ENCODE measurements at places on chromosomes 5 and 9.

- peak; percentile 44 for DNase-seq
These were observed 47.1 kb upstream of the NEK6 start for GRCh38 chr9:124210697-124211096.

GRCh38 chr9:135244271-135245221 is 157.1 kb downstream of the OLFM1 start:
- no peak for DNase-seq

DNA sequence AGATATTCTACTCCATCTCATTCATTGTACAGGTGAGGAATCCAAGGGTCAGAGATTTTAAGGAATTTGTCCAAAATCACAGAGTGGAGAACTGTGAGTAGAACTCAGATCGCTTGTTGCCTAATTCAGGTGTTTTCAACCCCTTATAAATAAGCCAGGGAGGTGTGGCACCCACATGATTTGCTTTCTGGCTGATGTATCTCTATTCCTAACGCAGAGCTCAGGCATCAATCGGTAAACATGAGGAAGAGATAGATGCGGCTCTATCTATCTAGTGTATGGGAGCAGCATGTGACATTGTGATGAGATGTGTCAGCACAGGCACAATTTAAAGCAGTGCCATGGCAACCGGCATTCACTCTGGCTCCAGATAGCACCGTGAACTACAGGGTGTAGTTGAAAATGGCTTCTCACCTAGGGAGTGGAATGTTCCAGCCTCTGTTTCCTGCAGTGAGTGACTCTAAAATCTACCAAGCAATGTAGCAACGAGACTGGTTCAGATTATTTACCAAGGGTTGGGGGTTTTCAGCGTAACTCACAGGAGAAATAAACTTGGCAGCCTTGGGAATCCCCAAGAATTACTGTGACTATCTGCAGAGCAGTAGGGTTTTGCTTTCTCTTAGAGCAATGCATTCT is 53.4 kb upstream of the SUB1 start:
- DNase-seq = no peak

DNA sequence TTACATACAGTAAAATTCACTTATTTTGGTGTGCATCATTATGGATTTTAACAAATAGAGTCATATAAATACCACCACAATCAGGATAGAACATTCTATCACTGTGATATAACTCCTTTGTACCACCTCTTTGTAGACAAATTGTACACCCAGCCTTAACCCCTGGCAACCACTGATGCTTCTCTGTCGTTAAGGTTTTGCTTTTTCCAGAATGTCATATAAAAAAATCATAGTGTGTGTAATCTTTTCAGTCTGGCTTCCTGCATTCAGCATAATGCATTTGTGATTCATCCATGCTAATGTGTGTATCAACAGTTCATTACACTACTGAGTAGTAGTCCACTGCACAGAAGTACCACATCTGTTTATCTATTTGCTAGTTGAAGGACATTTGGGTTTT is 81.2 kb downstream of the ARSB start:
- DNase-seq = no peak

- DNase-seq = no peak
These were observed 89.3 kb upstream of the SLIT3 start for GRCh38 chr5:169390265-169390664.

GRCh38 chr9:7375013-7375511 is 424.5 kb downstream of the DMAC1 start:
- no peak for DNase-seq

- DNase-seq = no peak
These were observed 188.0 kb downstream of the ELAVL2 start for GRCh38 chr9:23638011-23638410.

GRCh38 chr5:108212775-108213346 is 169.0 kb downstream of the FBXL17 start:
- no peak for DNase-seq

GRCh38 chr9:89153232-89154017 is 25.2 kb downstream of the SHC3 start:
- DNase-seq = peak; percentile 42

DNA sequence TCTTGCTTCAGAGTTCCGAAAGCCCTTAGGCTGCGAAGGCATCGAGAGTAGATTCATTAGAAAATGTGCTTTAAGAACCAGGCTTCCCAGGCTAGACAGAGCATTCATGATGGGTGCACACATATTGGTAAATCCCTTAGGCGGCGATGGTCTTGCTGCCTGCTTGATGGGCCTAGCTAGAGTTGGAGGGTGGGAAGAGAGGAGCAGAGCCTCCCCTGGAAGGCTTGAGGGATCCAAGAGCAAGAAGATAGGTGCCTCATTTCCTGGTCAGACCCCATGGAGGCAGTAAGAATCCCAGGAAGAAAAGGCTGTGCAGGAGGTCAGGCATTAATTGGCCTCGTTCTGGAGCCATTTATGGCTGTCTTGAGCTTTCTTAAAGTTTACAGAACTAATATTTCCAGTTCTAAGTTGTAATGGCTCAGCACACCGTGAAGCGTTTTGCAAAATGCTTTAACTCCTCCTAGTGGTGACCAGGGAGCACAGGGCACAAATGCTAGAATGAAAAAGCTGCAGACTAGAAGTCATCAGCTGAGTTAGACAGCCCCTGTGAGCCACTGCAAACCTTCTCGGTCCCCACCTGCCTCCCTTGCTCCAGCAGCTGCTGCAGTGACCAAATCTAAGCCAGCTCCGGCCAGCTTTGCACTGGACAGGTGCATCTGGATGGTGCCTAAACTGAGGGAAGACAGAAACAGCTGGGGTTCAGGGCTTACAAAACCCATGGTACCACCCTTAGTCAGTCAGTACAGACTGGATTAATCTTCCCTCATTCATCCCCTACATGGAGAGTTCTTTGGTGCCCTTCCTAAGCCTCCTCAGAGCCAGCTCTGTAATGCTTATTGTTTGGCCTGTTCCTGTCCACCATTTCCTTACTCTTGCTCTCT is 14.7 kb downstream of the SLC45A2 start:
- no peak for DNase-seq

GRCh38 chr5:87405472-87406155 is 7.1 kb downstream of the CCNH start:
- no peak for DNase-seq

GRCh38 chr5:95655575-95655974 is 9.0 kb downstream of the RFESD start:
- DNase-seq = no peak

DNA sequence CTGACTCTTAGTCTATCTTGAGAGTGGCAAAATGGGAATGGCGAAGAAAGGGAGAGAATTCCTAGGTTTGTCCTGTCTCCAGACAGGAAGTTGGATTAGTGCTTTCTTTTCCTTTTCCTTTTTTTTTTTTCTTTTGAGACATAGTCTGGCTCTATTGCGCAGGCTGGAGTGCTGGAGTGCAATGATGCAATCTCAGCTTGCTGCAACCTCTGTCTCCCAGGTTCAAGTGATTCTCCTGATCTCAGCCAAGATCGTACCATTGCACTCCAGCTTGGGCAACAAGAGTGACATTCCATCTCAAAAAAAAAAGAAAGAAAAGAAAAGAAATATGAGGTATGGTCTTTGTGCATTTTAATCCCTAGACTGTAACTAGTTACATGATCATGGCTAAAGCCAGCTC is 12.6 kb upstream of the KIF27 start:
- DNase-seq = no peak

GRCh38 chr9:89477384-89477783 is 20.5 kb downstream of the SEMA4D start:
- no peak for DNase-seq

- no peak for DNase-seq
These were observed 210.8 kb downstream of the CWC27 start for GRCh38 chr5:64979531-64979930.

DNA sequence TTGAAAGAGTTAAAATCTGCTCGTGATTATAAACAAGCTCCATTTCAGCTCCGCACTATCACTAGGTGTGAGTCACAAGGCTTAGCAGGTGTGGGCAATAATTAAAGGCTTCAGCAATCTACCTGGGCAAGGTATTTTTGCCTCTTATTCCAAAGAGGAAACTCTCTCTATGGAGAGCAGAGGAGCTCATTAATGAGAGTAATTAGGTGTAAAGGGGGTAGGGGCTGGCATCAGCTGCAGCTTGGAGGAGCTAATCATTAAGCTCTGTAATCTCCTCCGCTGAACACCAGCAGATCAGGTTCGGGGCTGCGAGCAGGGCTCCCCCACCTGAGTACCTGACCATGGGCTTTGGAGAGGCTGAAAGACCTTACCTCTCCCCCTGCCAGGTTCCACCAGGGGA is 129.2 kb downstream of the CRB2 start:
- no peak for DNase-seq

GRCh38 chr9:68905129-68905528 is 108.8 kb downstream of the PRKACG start:
- no peak for DNase-seq

DNA sequence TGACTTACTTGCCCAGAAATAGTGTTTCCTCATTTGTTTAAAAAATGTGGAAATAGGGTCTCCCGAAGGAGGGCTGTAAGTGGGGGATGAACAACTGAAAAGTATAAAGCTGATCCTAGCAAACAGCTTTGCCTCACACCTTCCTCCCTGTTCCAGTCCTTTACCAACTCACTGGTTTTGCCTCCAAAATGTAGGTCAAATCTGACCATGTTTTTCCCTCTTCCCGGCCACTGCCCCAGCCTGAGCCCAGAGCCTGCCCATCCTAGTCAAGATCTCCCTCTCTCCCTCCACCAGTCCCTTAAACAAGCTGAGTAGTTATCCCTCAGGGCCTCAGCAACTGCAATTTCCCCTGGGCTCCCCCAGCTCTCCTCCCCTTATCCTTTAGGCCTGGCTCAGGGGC is 82.4 kb upstream of the FBXW11 start:
- DNase-seq = no peak

DNA sequence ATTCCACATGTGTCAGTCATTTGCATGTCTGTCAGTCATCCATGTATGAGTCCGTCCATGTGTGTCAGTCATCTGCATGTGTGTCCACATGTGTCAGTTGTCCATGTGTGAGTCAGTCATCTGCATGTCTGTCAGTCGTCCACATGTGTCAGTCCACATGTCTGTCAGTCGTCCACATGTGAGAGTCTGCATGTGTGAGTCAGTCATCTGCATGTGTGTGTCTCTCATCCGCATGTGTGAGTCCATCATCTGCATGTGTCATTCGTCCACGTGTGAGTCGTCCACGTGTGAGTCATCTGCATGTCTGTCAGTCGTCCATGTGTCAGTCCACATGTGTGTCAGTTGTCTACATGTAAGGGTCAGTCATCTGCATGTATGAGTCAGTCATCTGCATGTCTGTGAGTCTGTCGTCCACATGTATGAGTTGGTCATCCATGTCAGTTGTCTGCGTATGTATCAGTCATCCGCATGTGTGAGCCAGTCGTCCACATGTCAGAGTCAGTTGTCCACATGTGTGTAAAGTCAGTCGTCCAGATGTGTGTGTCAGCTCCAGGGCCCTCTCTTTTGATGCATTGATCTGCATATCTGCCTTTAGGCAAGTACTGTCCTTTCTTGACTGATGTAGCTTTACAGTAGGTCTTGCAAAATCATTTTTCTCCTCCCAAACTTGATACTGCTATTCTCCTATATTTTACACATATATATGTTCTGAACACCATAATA is 72.5 kb upstream of the CACNA1B start:
- no peak for DNase-seq

GRCh38 chr9:105114964-105115728 is 129.3 kb upstream of the SLC44A1 start:
- DNase-seq = no peak

DNA sequence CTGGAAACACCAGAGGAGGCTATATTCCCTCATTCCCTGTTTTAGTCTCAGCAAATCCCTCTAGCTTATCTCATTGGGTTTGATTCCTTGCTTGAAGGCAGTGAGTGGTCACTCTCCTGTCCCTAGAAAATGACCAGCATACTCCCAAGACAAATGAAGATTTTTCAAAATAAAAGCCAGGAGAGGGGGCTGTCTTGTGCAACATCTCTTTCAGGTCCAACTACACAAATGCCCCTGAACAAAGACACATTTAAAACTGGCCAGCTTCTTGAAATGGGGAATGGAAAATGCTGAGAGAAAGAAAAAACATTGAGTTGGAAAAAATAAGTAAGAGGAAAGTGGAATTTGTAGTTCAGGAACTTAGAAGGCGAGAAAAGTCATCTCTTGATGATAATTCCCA is 49.3 kb upstream of the FAM169A start:
- DNase-seq = no peak

DNA sequence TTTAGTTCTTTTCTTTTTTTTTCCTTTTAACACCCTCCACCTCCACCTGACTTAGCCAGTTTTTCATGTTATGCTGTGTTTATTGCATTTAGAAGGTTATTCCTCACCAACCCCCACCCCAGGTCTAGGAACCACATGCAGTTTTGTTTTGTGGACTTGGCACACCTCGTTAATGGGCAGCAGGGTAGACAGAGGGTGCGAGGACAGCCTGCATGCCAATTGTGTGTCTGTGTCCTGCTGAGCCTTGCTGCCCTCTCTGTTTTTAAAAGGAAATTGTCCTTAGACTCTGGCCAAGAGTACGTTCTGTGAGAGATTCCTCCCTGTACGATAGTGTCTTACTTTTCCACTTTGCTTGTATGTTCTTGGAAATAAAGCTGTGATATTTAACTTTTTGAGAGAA is 13.9 kb downstream of the PIK3R1 start:
- DNase-seq = no peak

DNA sequence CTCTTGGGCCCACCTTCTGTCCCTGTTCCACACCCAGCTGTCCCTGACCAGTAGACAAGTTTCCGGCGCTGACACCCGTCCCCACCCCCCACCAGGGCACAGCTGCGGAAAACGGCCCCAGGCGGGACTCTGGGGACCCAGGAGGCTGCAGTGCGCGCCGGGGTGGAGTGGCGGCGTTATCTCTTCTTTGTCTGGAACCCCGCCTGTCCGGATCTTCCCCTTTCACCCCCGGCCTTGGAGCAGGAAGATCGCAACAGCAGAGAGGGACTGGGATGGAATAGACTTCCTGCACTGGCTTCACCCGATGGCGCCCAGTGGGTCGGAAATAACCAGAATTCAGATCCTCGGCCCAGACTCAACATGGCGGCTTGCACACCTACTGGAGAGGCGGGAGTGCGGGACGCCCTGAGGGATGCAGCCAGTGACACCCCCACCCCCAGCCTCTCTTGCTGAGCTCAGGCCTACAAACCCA is 4.7 kb downstream of the PAX5 start:
- no peak for DNase-seq

DNA sequence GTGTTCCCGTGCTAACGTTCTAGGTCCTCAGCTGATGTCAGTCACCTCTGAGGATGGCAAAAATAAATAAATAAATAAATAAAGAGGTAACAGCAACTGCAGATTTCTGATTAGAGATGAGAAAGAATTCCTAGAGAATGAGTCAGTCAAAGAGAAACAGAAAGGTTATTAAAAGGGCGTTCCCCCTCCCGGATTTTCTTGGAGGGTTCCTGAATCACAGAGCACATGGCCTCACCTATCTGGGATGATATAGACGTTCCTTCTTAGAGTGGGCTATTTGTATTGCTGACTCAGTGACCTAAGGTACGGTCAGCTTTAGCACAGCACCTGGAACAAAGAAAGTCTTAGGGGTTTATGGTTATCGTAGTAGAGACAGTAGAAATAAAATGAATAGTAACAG is 30.6 kb downstream of the HTR4 start:
- no peak for DNase-seq

GRCh38 chr9:17064558-17064957 is 70.3 kb upstream of the CNTLN start:
- no peak for DNase-seq

- DNase-seq = no peak
These were observed 126.1 kb downstream of the SNX18 start for GRCh38 chr5:54643685-54644106.

Measured in stimulated activated CD8-positive, alpha-beta memory T cell treated with anti-CD3 and anti-CD28 coated beads, Interleukin-7, amount 100 ng/mL, for 48 hours (primary cell).